ENCODE measurements at places on chromosomes 2 and 18. TPM values are rescaled to one million over a fixed set of nuclear protein-coding genes. Genes with fewer than 3 reads are reported as not detected.
A peak's percentile ranks its signal among the peaks of the same experiment; 100 is the strongest.

ZNF804A gene
- total RNA-seq, result not detected

PROM2 gene
- total RNA-seq, result 4.0 TPM

LYG2 gene
- total RNA-seq, result not detected

DSC3 gene
- total RNA-seq, result 0.61 TPM

BOLL gene
- total RNA-seq, result not detected

ABCG5 gene
- total RNA-seq, result not detected

SULT1C2 gene
- 2.2 TPM for total RNA-seq

- H3K4me1 ChIP-seq, result no peaks in the 10 kb centered on the region
- H3K27ac ChIP-seq, result no peak overlapping the region
- DNase-seq, result no peak
- no peaks in the 10 kb centered on the region for H3K27me3 ChIP-seq
- H3K36me3 ChIP-seq, result peaks cover 4% of the 10 kb centered on the region
Measured at GRCh38 chr18:9852266-9853081, 33.3 kb upstream of the TXNDC2 start.

GRCh38 chr2:130882111-130882690 is 45.5 kb downstream of the ARHGEF4 start:
- H3K4me3 ChIP-seq, result no peak overlapping the region
- no peaks in the 10 kb centered on the region for H3K27me3 ChIP-seq
- no peak for DNase-seq
- H3K27ac ChIP-seq, result no peak overlapping the region
- H3K36me3 ChIP-seq, result no peaks in the 10 kb centered on the region

- no peaks in the 10 kb centered on the region for H3K4me1 ChIP-seq
- no peak for DNase-seq
- H3K36me3 ChIP-seq, result peaks cover 4% of the 10 kb centered on the region
- H3K27me3 ChIP-seq, result no peaks in the 10 kb centered on the region
- H3K4me3 ChIP-seq, result no peak overlapping the region
Measured at GRCh38 chr18:78240101-78240500, 739.5 kb upstream of the SALL3 start.

DNA sequence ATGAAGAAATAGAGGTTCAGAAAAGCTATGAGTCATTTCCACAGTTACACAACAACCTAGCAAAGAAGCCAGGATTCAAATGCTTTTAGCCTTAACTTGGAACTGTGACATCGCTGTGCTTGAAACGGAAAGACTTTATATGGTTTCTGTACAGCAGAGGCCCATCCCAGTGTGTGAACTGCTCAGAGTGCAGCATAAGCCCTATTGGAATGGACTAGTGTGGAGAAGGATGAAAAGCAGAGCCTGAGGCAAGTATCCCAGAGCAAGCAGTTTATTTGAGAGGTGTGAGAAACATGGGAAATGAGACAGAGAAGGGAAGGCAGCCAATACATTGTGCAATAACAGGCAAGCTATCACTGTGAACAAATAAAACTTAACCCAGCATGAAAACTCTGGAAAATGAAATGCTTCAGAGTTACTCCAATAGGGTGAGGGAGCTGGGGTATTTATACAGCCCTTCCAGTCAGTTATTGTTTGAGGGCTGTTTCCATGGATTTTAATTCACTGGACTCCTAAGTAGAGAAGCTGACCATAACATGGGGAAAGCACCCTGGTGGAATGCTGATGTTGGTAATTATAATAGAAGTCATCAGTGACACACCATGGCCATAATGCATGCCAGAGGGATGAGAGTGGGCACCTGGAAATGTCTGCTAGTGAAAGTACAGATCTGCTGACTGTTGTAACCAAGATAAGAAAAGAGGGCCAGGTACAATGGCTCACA is 254.0 kb upstream of the POU3F3 start:
- H3K4me3 ChIP-seq, result no peak overlapping the region
- no peak for DNase-seq
- no peaks in the 10 kb centered on the region for H3K27me3 ChIP-seq
- peaks cover 48% of the 10 kb centered on the region for H3K36me3 ChIP-seq

- H3K4me3 ChIP-seq, result no peak overlapping the region
- no peak overlapping the region for H3K27ac ChIP-seq
- peak; percentile 44 for DNase-seq
- H3K36me3 ChIP-seq, result no peaks in the 10 kb centered on the region
Measured at GRCh38 chr2:216404010-216404618, 8.2 kb upstream of the SMARCAL1 start.

DNA sequence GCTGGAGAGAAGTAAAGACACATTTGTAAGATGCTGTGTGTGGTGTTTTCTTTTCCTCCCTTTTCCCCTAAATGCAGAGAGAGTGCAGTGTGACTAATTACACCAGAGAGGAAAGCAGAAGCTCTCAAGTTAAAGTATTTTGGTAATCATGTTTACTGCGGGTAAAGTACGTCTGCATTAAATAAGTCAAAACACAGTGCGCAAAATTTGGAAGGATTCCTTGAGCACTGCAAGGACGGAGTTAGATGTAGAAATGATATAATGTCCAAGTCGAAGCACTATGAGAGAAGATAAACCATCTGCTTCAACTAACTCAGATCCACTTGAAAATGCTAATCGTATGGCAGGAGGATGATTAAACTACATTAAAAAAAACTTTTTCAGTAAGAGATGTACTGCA is 766.5 kb downstream of the RNF144A start:
- no peaks in the 10 kb centered on the region for H3K27me3 ChIP-seq
- DNase-seq, result no peak
- no peaks in the 10 kb centered on the region for H3K4me1 ChIP-seq
- no peak overlapping the region for H3K27ac ChIP-seq
- H3K36me3 ChIP-seq, result no peaks in the 10 kb centered on the region
- no peak overlapping the region for H3K4me3 ChIP-seq

DNA sequence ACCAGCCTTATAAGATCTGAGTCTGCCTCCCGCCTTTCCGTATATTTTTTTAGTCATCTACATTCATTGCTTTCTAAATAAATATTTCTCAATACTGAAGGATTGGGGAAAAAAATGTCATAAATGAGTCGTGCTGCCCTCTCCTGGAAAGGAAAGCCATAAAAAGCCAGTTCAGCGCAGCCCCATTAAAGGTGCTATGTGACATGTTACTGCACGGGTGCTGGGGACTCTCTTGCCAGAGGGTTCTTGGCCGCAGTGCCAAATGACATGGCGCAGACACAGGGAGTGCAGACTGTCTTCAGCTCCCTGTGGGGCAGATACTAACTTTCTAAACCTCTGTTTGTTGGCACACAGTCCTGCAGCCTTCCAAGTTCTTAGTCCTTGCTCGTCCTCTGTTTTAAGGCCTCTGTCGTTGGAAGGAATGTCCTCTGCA is 53.7 kb upstream of the MAP3K20 start:
- no peak overlapping the region for H3K27ac ChIP-seq
- H3K4me1 ChIP-seq, result no peaks in the 10 kb centered on the region
- no peaks in the 10 kb centered on the region for H3K27me3 ChIP-seq
- no peaks in the 10 kb centered on the region for H3K36me3 ChIP-seq
- no peak for DNase-seq
- H3K4me3 ChIP-seq, result no peak overlapping the region

DNA sequence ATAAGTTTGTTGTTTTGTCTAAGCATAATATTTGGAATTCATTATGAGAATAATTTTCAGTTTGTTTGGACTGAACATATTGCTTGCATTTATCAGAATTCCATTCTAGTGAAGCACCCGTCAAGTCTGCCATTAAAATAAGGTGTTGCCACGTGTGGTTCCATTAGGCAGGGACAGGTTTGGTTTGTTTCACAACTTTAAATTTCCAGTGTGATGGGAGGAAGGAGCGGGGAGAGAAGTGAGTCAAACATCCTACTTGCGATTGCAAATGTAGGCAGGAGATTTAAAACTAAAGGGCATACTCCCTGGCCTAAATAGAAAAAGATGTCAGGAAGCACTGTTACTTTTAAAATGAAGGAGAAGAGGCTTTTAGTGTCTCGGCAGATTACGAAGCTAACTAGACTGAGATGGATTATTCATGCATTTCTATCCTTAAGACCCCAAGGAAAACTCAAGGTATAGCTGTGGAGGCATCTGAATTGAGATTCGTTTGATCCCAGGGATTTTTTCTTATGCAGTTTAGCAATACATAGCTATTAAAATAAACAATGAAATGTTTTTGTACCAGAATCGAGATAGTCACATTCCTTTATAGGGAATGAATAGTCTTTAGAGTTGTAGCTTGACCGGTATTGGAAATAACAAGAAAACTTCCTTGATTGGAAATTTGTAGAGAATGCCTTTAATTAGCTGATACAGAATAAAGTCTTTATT is 19.8 kb downstream of the GRHL1 start:
- no peaks in the 10 kb centered on the region for H3K4me1 ChIP-seq
- no peaks in the 10 kb centered on the region for H3K27me3 ChIP-seq
- no peak overlapping the region for H3K4me3 ChIP-seq
- no peaks in the 10 kb centered on the region for H3K36me3 ChIP-seq
- H3K27ac ChIP-seq, result no peak overlapping the region
- no peak for DNase-seq

GRCh38 chr2:230891509-230891908 is 26.8 kb downstream of the ITM2C start:
- no peak overlapping the region for H3K27ac ChIP-seq
- H3K4me1 ChIP-seq, result no peaks in the 10 kb centered on the region
- H3K36me3 ChIP-seq, result no peaks in the 10 kb centered on the region
- H3K27me3 ChIP-seq, result no peaks in the 10 kb centered on the region

- DNase-seq, result no peak
- no peak overlapping the region for H3K27ac ChIP-seq
- no peaks in the 10 kb centered on the region for H3K27me3 ChIP-seq
- H3K4me3 ChIP-seq, result no peak overlapping the region
- no peaks in the 10 kb centered on the region for H3K36me3 ChIP-seq
Measured at GRCh38 chr2:17497718-17498117, 20.5 kb downstream of the RAD51AP2 start.

DNA sequence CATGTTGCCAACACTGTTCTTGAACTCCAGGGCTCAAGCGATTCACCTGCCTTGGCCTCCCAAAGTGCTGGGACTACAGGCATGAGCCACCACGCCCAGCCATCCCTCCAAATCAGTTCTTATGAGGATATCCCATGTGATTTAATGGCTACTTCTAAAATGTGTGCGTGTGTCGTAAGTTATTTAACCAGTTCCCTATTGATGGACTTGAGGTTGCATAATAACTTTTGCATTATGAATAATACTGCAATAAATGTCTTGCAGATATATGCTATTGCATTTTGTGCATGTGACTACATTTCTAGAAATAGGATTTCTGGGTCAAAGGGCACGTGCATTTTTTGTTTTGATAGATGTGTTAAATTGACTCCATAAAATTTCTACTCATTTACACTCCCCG is 19.0 kb downstream of the DIPK1C start:
- H3K4me3 ChIP-seq, result no peak overlapping the region
- no peaks in the 10 kb centered on the region for H3K36me3 ChIP-seq
- no peak overlapping the region for H3K27ac ChIP-seq
- H3K4me1 ChIP-seq, result peaks cover 12% of the 10 kb centered on the region

- peak; percentile 57 for DNase-seq
- no peak overlapping the region for H3K4me3 ChIP-seq
- H3K27ac ChIP-seq, result no peak overlapping the region
- no peaks in the 10 kb centered on the region for H3K36me3 ChIP-seq
- H3K27me3 ChIP-seq, result no peaks in the 10 kb centered on the region
Measured at GRCh38 chr2:40760071-40760666, 308.3 kb upstream of the SLC8A1 start.

- no peak overlapping the region for H3K27ac ChIP-seq
- no peaks in the 10 kb centered on the region for H3K4me1 ChIP-seq
- no peak overlapping the region for H3K4me3 ChIP-seq
- DNase-seq, result no peak
- no peaks in the 10 kb centered on the region for H3K27me3 ChIP-seq
Measured at GRCh38 chr2:10407432-10407831, 40.7 kb downstream of the ODC1 start.

GRCh38 chr2:3641181-3641580 is 16.8 kb upstream of the ALLC start:
- no peaks in the 10 kb centered on the region for H3K4me1 ChIP-seq
- H3K4me3 ChIP-seq, result no peak overlapping the region
- no peaks in the 10 kb centered on the region for H3K36me3 ChIP-seq
- peak; percentile 14 for DNase-seq

DNA sequence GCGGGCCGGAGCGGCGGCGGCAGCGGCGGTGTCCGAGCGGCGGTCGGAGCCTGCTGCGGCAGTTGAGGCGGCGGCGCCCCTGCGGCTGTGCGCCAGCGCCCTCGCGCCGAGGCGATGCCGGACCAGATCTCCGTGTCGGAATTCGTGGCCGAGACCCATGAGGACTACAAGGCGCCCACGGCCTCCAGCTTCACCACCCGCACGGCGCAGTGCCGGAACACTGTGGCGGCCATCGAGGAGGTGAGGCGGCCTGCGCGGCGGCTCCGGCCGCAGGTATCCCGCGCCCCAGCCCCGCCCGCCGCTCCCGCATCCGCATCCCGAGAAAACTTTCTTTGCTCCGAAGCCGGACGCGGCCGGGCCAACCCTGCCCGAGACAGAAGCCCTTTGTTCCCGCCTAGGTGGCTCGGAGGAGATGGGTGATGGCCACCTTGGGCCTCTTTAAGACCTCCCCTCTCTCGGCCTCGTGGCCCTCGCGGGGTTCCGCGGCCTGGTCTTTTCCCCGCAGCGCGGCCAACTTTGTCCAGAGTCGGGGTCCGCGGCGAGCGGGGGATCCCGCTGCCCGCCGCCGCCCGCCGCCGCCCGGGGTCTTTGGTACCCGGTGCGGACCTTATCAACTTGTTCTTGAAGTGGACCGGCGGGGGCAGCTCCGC is 504 bp downstream of the ASAP2 start:
- no peak for DNase-seq
- no peak overlapping the region for H3K27ac ChIP-seq
- no peaks in the 10 kb centered on the region for H3K27me3 ChIP-seq

All from H9 (cell line).